GM12892 (cell line): ENCODE measurements at places on chromosomes 1 and 21.

DNA sequence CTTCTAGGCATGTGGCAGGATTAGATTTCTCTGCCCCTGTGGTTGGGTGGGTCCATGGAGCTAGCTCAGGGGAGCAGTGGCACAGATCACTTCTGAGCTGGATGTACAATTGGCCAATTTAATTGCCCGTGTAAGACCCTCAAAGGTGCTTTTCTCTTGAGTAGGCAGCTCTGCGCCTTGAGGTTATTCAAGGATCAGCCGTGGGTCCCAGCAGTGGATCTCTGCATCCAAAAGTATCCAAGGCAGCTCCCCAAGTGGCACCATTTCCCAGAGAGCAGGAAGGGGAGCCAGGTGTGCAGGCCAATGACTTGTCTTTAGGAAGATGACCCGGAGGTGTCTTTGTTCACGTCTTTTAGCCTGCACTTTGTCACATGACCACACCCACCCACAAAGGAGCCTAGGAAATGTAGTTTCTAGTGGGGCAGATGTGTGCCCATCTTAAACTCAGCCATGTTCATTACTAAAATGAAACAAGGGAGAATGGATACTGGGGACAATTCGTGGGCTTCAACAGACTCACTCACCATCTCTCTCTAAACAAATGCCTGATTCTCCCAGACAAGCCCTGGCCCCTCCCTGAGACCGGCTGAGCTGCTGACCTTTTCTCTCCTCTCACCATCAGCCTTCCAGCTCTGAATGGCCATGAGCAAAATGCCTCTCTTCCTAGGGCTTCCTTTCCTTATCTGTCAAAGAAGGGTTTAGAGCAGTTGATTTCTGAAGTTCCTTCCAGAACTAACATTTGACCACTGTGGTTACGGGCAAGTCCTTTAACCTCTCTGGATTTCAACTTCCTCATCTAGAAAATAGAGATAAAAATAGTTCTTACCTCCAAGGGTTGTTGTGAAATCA, 41.4 kb upstream of the TENT5C start:
- no peak for DNase-seq

- no peak for DNase-seq
These were observed 16.4 kb upstream of the CHODL start for GRCh38 chr21:18228060-18228739.

- no peak for DNase-seq
These were observed 8.4 kb downstream of the ZBTB7B start for GRCh38 chr1:155011004-155011416.

- DNase-seq, result no peak
These were observed 9.9 kb upstream of the SPRR4 start for GRCh38 chr1:152960452-152961044.

DNA sequence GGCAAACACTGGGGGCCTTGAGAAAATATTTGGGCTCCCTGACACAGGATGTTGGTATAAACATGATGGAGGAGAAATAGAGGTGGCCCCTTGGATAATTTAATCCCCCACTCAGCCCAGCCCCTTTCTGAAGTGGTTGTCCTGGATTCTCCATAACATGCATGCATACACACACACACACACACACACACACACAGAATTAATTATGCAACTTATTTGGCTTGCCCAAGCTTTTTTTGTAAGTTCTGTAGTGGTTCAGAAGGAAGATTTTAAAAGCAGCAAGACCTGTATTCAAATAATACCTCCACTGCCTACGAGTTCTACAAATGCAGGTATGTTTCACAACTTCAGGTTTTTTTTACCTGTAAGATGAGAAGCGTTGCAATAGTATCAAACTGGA, 15.0 kb downstream of the ATF3 start:
- no peak for DNase-seq

DNA sequence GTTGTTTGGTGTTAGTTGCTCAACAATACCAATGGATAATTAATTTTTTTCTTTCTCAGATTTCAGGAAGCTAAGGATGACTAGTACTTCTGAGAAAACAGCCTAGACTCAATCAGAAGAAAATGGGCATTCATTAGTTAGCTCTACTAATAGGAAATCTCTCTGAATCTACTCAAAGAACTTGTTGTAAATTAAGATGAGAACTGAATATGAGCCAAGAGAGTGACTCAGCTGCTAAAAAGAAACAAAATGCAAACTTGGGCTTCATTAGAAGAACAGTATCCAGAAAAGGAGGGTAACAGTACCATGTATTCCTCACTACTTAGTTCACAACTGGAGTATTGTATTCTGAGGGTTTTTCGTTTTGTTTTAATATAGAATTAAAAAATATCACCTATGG, 12.5 kb downstream of the FOXJ3 start:
- DNase-seq, result no peak
